ENCODE measurements at places on chromosomes 7 and 10. TPM values are rescaled to one million over a fixed set of nuclear protein-coding genes. Genes with fewer than 3 reads are reported as not detected.

The PCGF5 gene
- total RNA-seq = 13.3 TPM

- DNase-seq = no peak
Observed at GRCh38 chr10:89640241-89640640, 4.8 kb downstream of the PANK1 start.

DNA sequence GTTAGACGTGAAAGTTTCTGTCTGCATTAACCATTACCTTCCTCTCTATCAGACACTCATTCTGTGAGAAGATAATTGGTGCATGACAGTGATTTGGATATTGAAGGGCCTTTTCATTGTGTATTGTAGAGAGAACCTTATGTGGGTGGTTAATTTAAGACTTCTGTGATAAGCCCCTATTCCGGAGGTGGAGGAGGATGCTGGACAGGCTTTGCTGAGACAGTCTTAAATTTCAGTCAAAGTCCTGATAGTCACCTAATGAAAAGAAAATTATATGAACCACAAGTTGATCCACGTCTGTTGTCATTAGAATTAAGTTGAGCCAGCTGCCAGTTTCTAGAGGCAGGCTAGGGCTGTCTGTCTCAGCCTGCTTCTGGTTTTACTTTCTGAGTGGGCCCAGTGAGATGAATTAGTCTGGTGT lies 62.9 kb downstream of the CELF2 start:
- no peak for DNase-seq

- DNase-seq = no peak
Observed at GRCh38 chr7:150515248-150516147, 826 bp downstream of the GIMAP7 start.
